ENCODE measurements at places on chromosomes 4 and X.

GRCh38 chr4:24557026-24558025, 27.0 kb downstream of the DHX15 start:
- no peak for DNase-seq

- DNase-seq, result no peak
Measured at GRCh38 chrX:74492720-74493201, 71.5 kb downstream of the SLC16A2 start.

GRCh38 chr4:175935016-175935661, 123.1 kb upstream of the GPM6A start:
- no peak for DNase-seq

- no peak for DNase-seq
Measured at GRCh38 chrX:26909728-26910127, 553.4 kb downstream of the PPP4R3C start.

DNA sequence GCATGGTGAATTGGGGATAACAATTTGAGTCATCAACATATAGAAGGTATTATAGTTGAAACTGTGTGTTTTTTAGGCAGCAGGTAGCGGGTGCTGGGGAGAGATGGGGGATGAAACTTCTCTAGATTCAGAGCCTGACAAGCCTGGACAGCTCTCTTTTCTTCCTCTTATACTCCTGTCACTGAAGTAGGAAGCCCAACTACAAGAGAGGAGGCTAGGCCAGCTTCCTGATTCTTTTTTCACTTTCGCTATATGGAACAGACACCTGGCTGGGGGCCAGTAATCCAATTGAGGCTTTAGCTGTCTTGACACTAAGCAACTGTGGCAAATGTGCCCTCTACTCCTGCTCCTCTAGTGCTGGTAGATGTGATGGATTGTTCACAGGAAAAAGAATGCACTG, 69.2 kb downstream of the PHKA1 start:
- no peak for DNase-seq

DNA sequence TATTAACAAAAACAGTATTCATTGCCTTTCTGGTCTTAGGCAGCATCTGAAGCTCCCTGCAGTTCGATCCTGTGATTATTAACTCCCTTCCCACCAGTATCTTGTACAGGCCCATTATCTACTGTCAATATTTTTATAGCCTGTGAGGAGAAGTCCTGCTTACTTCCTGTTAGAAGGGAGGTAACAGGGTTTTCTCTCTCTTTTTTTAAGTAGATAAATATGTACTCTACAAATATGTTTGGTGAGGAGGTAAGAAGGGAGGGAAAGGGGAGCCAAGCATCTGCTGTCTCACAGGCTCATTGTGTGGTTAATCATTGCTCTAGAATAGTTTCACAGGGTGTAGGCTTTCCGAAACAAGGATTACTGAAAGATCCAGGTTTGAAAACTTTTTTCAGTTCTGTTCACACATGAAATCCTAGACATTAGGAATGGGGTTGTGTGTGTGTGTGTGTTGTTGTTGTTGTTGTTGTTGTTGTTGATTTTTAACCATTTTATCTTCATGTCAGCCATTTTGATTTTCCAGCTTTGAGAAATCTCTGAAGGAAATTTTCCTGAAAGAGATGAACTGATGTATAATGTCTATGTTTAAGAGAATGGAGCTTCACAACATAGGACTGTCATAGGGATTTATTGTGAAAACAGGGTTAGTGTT, 14.2 kb downstream of the ATOH1 start:
- no peak for DNase-seq

GRCh38 chrX:38375891-38376290, 23.5 kb downstream of the OTC start:
- no peak for DNase-seq

DNA sequence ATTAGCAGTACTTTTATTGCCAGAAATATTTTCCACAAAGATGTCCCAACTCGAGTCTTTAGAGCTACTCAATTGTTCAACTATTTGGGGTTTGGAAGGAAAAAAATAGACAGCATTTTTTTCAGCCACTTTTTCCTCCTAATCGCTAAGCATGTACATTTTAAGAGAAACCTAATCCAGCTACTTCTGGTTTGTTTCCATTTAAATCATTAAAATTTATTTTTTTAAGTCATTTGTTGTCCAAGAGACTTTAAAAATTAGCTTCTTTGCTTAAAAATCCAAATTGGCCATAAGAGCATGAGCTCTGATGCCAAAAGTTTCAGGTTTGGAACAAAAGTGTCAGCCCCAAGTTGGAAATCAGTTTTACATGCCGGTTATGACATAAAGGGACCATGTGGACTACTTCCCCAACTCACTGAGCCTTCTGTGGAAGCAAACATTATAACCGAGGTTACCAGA, 186.3 kb upstream of the INTU start:
- DNase-seq, result no peak

GRCh38 chrX:41890026-41890423, 33.3 kb downstream of the CASK start:
- no peak for DNase-seq

DNA sequence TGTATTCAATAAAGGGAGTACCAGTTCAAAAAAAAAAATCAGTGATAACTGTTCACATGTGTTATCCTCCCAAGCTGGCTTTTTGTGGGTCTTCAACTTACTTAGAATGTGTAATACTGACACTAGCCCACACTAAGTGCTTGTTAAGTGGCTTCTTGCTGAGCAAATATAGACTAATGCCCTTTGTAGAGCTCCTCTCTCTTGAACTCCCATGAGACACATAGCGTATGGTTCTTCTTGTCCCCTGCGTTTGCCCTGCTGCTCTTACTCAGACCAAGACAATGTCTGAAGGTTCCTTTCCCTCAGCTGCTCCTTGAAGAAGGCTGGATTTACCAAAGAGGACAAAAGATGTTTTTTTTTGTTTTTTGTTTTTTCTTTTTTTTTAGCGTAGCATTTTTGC, 110.9 kb downstream of the FRAS1 start:
- DNase-seq, result no peak

DNA sequence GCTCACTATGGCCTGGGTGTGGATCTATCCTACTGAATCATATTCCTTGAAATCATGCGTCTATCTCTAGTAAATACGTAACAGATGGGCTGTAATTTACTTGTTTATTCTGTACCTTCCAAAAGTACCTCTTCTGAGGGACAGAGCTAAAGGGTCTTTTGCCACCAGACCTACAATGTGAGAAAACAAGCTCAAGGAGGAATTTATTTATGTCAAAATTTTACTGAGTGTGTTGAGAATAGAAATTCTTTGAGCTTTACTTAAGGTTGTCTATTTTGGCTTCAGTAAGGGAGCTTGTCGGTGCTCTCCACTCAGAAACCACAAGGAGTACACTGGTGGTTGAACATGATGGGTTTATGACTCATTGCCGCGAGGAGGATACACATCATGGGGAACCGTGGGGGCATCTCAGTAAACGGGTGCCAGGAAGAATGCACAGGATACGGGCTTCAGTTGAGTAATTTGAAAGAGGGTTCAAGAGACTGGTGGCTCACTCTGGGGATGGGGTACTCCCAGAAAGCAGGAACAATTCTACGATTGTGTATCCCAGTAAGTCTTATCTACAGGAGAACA, 3.0 kb downstream of the ANK2 start:
- DNase-seq, result peak; percentile 9
